Kidney epithelial cell (primary cell): ENCODE measurements at places on chromosomes 3 and 15.

DNA sequence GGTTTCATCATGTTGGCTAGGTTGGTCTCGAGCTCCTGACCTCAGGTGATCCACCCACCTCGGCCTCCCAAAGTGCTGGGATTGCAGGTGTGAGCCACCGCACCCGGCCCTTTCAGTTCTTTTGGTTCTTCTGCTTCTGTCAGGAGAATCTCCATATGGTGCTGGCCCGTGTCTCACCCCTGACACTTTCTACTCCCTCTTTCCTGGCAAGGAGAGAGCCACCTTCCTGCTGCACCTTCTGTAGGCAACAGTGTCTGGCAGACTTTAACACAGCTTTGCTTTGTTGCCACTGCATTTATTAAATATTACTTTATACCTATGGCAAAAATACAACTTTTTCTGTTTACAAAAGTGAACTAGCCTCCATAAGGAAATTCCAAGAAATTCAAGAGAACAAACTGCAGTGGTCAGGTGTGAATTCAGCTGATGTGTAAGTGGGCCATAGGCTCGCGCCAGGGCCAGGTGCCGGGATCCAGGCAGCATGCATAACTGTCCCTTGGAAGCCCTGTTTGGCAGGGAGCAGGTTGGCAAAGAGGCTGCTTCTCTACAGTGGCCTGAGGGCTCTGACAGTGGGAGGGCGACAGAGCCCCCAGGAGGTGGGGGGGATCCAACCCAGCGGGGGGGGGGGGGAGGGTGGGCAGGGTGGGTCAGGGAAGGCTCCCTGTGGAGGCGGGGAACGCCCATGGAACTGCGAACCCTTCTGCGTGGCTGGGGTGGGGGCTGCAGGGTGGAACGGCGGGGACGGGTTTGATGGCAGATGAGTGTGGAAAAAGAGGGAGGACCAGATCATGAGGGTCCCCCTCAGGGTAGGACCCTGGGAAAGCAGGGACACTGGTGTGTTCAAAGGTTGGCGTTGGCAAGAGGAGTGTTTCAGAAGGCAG lies 21.1 kb downstream of the CTSH start:
- no peak for DNase-seq

GRCh38 chr3:155350571-155350970 lies 57.1 kb upstream of the STRIT1 start:
- DNase-seq = no peak

DNA sequence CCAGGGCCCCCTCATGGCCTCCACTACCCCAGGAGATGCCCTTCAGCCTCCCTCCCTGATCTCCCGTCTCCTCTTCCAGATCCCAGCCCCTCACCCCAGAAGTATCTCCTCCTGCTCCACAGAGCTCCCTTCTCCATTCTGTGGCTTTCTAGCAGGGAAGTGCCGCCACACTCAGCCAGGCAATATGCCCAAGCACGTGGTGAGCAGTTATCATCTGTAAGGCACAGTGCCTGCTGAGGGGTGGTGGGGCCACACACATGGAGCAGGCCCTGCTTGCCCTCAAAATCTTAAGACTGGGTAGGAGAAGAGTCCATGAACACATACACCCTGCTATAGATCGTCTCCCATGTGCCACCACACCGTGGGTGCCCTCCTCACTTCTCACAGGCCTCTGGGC lies 2.4 kb upstream of the PHGR1 start:
- no peak for DNase-seq

GRCh38 chr3:25888892-25889524 lies 99.1 kb downstream of the OXSM start:
- DNase-seq = no peak

DNA sequence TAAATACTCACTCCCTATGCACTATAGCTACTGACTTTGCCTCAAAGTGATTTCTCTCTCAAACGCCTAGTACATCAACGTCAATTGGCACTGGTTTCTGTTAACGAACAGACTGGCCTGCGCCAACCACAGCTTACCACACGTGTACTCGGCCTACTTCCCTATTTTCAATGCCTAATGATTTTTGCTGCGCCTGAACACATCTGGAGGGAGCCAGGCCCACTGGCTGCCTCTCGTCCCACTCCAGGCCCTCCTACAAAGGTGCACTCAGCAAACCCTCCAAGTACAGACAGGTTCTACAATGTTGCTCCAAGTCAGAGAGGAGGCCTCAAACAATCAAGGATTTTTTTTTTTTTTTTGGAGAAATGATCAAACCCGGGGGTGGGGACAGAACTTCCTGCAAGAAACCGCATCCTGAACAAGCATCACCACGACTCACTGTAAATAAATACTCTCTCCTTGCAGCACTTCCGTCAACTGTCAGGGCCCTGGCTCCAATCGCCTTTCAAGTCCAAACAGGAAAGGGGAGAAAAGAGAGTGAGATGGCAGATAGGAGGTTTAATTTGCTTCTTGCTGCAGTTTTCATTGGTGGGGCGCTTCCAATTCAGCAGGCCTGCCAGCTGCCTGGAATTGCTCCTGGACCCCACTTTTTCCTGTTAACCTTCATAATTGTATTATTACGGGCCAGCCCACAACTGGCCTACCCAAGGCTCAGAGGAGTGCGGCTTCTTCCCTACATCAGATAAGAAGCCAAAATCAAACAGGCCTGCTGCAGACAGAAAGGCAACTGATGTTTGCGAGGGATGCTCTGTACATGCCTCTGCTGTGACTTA lies 139.3 kb downstream of the FOXP1 start:
- no peak for DNase-seq

DNA sequence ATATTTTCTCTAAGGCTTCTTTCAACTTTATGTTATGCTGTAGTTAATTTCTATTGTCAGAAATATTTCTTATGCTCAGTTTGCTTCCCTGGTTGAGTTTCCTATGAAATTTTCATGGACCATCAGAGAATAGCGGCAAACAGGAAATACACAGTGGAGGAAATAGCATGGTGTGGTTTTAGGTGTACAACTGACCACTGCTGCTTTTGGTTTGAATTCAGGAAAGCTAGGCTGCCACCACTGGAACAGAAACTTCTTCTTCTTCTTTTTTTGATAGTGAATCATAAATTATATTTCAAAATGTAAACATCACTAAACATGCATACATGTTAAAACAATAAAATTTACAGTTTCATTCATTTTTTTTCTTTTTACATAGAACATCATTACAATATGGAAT lies 316.6 kb upstream of the TGFBR2 start:
- DNase-seq = no peak

- no peak for DNase-seq
These were observed 3.9 kb upstream of the SH3GL3 start for GRCh38 chr15:83443076-83443847.

DNA sequence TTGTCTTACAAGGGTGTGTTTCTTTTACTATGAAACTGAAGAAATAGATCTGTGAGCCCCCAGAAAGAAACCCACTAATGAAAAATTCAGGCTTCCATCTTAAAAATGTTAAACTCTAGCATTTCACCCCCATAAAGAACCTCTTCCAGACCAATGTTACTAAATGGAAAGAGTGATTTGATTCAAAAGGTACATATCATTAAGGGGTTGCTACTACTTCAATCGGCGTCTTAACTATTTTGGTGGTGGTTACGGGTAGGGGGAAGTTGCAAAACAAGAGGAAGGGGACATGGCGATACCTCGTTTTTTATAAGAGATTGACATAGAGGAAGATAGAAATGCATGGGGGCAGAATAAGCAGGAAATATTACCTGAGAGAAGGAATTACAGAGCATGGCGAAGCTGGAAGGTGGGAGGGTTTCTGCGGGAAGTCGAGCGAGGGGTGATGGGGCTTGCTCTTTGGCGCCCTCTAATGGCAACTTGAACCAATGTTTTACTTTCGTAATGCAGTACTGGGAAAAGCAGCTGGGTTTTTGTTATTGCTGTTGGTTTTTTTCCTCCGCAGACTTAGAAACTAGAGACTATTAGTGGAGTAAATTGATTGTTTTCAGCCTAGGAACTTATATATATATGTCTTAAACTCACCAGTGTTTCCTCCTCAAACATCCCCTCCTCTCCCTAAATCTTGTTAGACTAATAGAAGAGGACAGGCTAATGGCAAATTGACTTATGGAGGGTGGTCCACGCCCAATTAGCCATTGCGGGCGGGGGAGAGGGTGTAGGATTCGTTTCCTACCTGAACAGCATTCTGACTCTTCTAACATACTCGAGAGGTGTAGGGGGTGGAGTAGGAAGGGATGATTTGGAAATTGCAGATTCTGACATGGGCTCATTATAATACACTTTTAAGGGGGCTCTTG lies 11.3 kb upstream of the SOX2 start:
- DNase-seq = peak; percentile 38

DNA sequence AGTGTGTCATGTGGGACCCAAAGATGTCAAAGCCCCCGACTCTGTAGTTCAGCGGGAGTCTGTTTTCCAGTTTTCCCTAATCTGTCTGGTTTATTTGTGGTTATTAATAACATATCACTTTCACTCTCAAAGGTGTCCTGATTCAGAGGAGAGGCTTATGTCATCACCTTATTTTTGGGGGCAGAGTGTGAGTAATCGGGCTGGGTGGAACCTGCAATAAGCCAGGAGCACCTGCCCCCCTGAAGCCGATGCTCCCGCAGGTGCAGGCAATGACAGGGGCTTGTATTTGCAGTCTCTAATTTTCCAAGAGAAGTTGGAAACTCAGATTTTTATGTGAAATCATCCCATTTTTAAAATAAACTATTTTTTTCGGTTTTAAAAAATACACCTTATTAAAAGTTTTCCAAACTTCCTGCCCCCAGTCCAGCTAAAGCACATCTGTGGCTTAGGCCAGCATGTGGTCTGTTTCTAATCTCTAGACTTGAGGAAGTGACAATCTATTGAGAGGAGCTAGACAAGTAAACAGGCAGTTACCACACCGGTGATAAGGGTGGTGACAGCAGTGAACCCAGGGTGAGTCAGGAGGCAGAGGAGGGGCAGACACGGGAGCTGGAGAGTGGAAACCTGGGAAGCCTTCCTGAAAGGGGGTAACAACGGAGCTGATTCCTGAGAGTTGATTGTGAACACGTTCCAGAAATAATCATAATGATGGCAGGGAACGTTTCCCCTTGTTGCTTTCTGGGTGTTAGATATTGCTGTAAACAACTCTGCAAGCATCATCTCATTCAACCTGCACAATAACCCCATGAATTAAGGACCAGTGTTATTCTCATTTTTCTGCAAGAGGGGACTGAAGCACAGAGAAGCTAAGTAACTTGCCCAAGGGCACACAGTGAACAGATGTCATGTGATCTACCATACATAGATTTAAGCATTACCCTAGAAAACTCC lies 37.2 kb downstream of the BHLHE40 start:
- DNase-seq = no peak

DNA sequence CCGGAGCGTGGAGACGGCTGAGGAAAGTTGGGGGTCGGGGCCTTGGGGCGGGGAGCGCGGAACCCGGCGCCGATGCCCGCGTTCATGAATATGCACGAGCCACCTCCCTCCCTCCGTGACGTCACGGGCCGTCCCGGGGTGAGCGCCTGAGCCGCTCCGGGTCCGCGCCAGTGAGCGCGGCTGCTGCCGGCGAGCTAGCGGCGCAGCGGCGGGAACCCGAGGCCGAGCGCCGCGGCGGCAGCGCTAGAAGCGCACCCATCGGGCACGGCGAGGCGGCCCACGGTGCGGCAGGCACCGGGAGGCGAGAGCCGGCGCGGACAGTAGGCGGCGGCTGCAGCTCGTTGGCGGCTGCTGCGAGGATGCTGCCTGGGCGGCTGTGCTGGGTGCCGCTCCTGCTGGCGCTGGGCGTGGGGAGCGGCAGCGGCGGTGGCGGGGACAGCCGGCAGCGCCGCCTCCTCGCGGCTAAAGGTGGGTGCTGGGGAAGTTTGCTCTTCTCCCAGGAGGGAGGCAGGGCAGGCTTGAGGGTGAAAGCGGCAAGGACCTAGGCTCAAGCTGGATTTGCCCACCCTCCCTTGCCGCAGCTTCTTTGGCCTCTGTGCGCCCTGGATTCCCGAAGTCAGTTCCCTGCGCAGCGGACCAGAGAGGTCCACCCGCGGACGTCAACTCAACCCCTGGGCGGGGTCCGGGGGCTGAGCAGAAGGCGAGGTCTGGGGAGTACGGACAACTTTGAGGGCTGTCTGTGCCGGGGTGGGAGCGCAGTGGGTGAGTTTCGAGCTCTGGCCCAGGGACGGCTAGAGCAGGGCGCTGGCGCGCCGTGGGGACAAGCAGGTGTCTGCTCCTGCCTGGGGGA lies at the start of gene CLSTN2:
Gene CLSTN2 (plus strand): TSS at position 170 of the 850 bp plus-strand sequence.
- DNase-seq = peak; percentile 23

- DNase-seq = no peak
These were observed 133.2 kb downstream of the CHSY1 start for GRCh38 chr15:101118615-101119014.

- no peak for DNase-seq
These were observed 15.8 kb downstream of the RBP2 start for GRCh38 chr3:139460529-139460928.

DNA sequence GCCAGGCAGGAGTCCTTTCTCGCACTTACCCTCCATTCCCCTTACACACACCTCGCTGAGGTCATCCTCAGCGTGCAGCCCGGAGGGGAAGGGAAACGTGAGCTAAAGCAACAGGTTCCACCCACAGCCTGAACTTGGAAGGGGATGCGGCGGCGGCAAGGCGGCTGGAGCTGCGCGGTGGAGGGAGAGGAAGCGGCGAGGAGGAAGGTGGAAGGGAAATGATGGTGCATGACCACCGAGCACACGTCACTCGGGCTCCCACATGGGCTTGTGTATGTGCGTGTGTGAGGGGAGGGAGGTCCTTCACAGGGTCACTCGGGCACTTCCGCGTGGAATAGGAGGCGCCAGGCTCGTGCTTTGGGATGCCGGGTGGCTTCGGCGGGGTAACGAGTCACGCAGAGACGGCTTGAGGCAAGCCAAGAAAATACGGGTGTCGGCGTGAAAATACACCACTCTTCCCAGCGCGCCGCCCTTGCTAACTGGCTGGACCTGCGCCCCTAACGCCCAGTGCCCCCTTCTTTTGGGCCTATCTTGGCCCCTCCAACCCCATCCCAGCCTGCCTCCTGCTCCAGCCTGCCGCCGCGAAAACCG lies 225.5 kb upstream of the IL12A start:
- no peak for DNase-seq

- DNase-seq = no peak
These were observed 355.1 kb downstream of the CLSTN2 start for GRCh38 chr3:140290105-140290504.

- DNase-seq = no peak
These were observed 46.6 kb downstream of the FAH start for GRCh38 chr15:80199366-80199765.

DNA sequence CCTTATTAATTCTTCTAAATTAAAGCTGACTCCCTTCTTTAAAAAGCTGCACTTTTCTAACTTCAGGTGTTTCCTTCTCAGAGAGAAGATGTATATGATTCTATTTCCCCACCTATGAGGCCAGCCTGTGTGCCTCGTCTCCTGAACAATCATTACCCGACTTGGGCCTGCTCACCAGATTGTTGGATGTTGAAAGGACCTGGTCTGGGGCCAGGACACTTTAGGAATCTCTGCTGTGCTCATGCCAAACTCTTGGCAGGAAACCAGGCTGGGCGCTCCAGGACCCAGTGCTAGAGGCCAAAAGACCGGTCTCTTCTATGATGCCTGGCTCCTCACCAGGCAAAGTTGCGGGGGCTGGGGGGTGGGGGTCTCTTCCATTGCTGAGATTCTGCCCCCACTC lies 16.9 kb upstream of the LRRC31 start:
- no peak for DNase-seq

- no peak for DNase-seq
These were observed 28.1 kb downstream of the CLK3 start for GRCh38 chr15:74643665-74644204.
